Fibroblast of villous mesenchyme (primary cell): ENCODE measurements at places on chromosomes 7 and 10. TPM values are rescaled to one million over a fixed set of nuclear protein-coding genes. Genes with fewer than 3 reads are reported as not detected.

URGCP gene
- 25.8 and 38.9 TPM in 2 replicates for total RNA-seq

AKR1D1 gene
- not detected in 2 replicates for total RNA-seq

ARHGEF35 gene
- 0.97 and 3.0 TPM in 2 replicates for total RNA-seq

ADAM8 gene
- 2.3 and 7.8 TPM in 2 replicates for total RNA-seq

CCNY gene
- total RNA-seq, result 35.0 and 36.7 TPM in 2 replicates

CALML3 gene
- not detected in 2 replicates for total RNA-seq

OR2A25 gene
- total RNA-seq, result not detected in 2 replicates

LOXL4 gene
- total RNA-seq, result 67.8 and 68.3 TPM in 2 replicates

SORBS1 gene
- total RNA-seq, result 8.2 and 13.2 TPM in 2 replicates

CCSER2 gene
- total RNA-seq, result 34.8 and 48.4 TPM in 2 replicates

ECHDC3 gene
- 1.3 and 12.6 TPM in 2 replicates for total RNA-seq

NXPH1 gene
- total RNA-seq, result not detected in 2 replicates

MUC3A gene
- total RNA-seq, result not detected in 2 replicates

CYTH3 gene
- total RNA-seq, result 33.2 and 36.1 TPM in 2 replicates

RELN gene
- total RNA-seq, result under 0.01 and 0.97 TPM in 2 replicates

HOXA2 gene
- total RNA-seq, result 0.64 and 0.86 TPM in 2 replicates

GPR15LG gene
- total RNA-seq, result not detected in 2 replicates

LEP gene
- total RNA-seq, result not detected in 2 replicates

SAP25 gene
- 0.32 TPM in 1 of 2 replicates, not detected in the other for total RNA-seq

CFAP70 gene
- 0.32 and 0.43 TPM in 2 replicates for total RNA-seq

TNS3 gene
- 120 and 202 TPM in 2 replicates for total RNA-seq

CALCR gene
- under 0.01 TPM in 1 of 2 replicates, not detected in the other for total RNA-seq

LIPN gene
- not detected in 2 replicates for total RNA-seq

CALML5 gene
- not detected in 2 replicates for total RNA-seq

PRTFDC1 gene
- total RNA-seq, result 13.4 and 14.8 TPM in 2 replicates

AMPH gene
- total RNA-seq, result 0.86 and 0.97 TPM in 2 replicates

ATRNL1 gene
- total RNA-seq, result 8.4 and 13.0 TPM in 2 replicates

TAS2R4 gene
- total RNA-seq, result 0.86 and 1.3 TPM in 2 replicates

MMRN2 gene
- total RNA-seq, result 0.86 and 2.3 TPM in 2 replicates

PON1 gene
- not detected in 2 replicates for total RNA-seq

PTN gene
- total RNA-seq, result 9.1 and 25.1 TPM in 2 replicates

OR2AE1 gene
- total RNA-seq, result 0.32 TPM in 1 of 2 replicates, not detected in the other

AKR1C8 gene
- not detected in 2 replicates for total RNA-seq

GCK gene
- 0.43 and 0.64 TPM in 2 replicates for total RNA-seq

MNX1 gene
- not detected in 2 replicates for total RNA-seq

MOGAT3 gene
- not detected in 2 replicates for total RNA-seq

SLC26A3 gene
- not detected in 2 replicates for total RNA-seq

PPP1R17 gene
- total RNA-seq, result not detected in 2 replicates

ZNF273 gene
- total RNA-seq, result 1.3 and 3.9 TPM in 2 replicates
